PC-3 (cell line): ENCODE measurements at places on chromosomes 2 and 18. TPM values are rescaled to one million over a fixed set of nuclear protein-coding genes. Genes with fewer than 3 reads are reported as not detected.

DNA sequence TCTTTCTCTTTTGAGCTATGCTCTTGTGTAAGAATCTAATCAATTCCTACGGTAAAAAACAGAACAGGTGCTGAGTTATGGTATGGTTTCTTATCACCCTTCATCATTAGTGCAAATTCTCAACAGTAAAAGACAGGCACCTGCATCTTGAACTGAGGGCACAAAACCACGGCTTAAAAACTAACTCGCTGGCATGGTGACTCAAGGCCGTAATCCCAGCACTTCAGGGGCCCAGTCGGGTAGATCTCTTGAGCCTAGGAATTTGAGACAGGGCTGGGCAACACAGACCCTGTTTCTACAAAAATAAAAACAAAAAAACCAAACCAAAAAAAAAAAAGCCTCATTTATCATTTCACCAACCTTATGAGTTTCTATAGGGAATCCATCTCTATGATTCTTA is 33.3 kb downstream of the THAP4 start:
- no peak for DNase-seq

GRCh38 chr2:210912779-210913178 is 356.4 kb downstream of the CPS1 start:
- no peak for DNase-seq

DNA sequence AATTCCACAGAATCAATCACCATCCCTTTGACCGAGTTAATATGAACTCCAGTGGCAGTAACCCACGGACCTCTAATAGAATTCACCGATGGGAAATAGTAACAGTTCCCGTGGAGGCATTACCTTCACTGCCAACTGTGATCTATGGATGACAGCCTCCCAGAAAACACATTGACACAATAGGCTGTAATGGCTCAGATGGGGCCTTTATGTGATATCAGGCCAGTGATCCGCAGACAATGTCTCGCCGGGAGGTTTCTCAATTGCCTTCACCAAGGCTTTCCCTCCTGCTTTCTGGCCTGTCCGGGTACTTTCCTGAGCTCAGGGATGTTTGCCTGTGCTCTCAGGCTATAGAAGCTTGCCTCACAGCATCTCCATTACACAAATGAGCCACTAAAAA is 34.4 kb upstream of the KLF7 start:
- no peak for DNase-seq

DNA sequence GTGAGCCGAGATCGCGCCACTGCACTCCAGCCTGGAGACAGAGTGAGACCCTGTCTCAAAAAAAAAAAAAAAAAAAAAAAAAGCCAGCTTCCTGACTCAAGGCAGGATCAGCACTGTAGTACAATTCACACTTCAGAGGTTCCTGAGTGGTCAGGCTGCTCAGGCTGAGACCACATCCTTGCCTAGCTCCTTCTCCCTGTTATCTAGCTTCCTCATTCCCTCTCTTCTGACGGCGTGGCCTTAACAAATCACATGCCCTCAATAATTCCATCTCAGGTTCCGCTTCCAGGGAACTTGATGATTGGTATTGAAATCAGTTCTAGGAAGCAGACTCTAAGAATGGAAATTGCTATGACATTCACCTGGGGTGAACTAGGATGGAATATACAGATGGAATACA is 29.8 kb upstream of the KDM3A start:
- DNase-seq, result no peak

Gene POTEI
- total RNA-seq, result not detected in 2 replicates

GRCh38 chr2:104040771-104041170 is 813.1 kb upstream of the POU3F3 start:
- DNase-seq, result no peak

GRCh38 chr2:198664321-198664720 is 793.4 kb downstream of the SATB2 start:
- DNase-seq, result no peak

Gene KIDINS220
- 35.3 and 37.6 TPM in 2 replicates for total RNA-seq

- DNase-seq, result no peak
Observed at GRCh38 chr18:1530650-1531049, 626.0 kb downstream of the ADCYAP1 start.

DNA sequence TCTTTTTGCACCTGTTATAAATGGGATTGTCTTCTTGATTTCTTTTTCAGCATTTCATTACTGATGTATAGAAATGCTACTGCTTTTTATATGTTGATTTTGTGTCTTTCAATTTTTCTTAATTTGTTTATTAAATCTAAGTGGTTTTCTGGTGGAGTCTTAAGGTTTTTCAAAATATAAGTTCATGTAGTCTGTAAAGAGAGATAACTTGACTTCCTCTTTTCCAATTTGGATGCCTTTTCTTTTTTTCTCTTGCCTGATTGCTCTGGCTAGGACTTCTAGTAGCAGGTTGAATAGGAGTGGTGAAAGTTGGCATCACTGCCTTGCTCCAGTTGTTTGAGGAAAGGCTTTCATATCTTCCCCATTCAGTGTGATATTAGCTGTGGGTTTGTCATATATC is 28.6 kb upstream of the GALNT5 start:
- DNase-seq, result no peak

DNA sequence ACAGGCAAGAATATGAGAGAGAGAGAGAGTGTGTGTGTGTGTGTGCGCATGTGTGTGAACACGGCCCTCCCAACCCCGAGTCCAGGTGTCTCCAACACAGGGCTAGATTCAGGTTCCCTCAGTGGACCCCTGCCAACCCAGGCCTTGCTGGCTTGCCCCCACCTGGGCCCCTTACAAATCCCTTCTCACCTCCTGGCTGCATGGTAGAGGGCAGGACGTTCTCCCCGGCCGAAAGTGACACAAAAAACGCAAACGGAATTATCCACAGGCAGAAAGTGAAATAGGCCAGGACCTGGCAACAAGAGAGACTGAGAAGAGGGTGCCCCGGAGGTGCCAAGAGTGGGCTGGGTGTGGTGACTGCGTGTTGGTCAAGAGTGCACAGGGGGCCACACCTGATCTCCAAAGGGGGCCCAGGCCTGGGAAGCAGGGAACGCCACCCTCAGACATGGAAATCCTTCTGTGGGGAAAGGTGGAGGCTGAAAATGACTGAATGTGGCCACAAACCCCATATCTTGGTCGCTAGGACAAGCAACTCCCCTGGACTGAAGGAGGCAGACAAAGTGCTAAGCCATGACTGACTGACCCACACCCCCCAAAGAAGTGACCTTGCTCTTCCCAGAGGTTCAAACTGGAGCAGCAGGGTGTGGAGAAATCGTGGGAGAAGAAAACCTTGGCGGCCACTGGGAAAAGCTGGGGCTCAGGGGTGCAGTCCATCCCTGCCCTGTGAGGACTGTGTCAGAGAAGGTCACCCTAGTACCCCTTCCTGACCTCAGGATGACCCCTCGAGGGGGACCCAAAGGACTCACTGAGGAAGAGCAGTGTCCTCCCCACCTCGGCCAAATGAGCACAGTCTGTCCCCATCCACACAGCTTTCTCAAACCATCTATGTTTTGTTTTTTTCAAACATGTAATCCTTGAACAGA is 5.7 kb downstream of the TEX261 start:
- no peak for DNase-seq

DNA sequence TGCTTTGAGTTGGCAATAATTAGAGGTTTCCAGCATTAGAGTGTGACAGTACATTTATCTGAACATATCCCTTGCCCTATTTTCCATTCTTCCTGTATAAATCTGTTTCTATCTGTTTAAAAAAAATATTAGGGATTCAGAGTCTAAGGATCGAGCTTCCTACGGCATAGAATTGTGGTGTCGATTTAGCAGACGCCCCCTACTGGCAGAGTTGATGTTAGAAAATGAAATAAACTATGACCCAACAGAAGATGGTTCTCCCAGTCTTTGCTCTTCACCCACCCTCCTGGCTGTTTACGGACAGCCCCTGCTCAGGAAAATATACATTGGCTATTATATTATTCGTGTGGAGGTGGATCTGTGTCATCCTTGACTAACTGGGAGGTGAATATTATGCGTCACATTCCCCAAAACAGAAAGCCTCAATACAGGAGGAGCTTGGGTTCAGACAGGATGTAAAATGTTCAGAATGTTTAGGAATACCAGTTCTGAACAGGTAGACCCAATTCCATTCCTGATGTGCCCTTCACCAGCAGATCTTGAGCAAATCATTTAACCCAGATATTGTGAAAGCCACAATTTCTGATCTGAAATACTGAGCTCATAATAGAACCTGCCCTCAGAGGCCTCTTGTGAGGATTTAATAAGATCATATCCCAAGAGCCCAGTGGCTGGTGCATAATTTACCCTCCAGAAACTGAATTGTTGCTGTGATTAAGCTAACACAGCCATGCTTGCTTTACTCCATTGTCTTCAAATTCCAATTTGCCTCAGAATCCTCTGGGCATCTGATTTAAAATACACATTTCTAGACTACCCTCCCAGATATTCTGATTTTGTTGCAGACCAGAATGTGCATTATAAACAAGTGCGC is 10.8 kb upstream of the ERMN start:
- DNase-seq, result peak; percentile 67

- DNase-seq, result no peak
Observed at GRCh38 chr2:239590995-239591915, 190.4 kb upstream of the HDAC4 start.

DNA sequence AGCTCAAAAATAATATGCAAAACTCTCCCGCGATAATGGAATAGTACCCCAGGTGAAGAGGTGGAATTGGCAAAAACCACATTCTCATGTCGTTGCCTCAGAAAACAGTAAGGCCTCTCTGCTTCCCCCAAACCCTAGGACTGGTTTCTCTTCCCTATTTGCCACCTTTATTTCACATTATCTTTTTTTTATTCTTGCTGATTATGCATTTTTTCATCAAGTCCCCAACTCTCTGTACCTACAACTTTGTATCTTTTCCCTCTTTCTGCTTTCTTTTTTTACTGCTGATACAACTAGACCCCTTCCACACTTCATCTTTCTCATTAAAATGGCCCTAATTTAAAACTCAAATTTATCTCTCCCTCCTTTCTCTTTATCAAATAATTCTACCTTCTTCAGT is 1472.2 kb downstream of the SUCLG1 start:
- no peak for DNase-seq

Gene SCYGR6
- total RNA-seq, result not detected in 2 replicates

DNA sequence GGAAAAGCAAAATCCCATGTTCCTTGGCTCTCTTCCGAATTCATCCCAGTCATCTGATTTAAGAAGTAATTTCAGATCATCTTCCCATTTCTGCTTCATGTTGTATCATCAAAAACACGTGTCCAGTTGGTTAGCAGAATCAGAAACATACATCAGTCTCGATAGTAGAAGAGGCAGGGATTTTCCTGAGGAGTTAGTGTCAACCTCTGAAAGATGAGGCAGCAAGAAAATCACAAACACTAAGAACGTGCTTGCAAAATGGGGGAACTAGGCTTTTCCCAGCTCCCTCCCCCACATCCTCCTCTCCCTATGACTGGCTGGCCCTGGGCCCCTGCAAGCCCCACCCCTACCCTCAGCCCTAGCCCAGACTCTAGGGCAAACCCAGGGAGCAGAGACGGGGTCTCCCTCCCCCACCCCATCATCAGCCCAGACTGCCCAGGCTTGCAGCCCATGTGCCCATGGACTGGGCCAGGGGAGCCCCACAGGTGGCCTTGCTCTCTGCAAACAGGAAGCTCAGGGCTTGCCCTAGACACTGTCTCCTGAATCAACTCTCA is 161.0 kb upstream of the ID2 start:
- no peak for DNase-seq

Gene FBXO41
- total RNA-seq, result 4.2 and 7.7 TPM in 2 replicates
